ENCODE measurements at places on chromosomes 7 and 10. TPM values are rescaled to one million over a fixed set of nuclear protein-coding genes. Genes with fewer than 3 reads are reported as not detected.

GRCh38 chr7:101226721-101227120 lies 8.8 kb downstream of the ZNHIT1 start:
- no peak for DNase-seq

- DNase-seq, result no peak
Measured at GRCh38 chr10:50373821-50374501, 122.6 kb upstream of the ASAH2 start.

DNA sequence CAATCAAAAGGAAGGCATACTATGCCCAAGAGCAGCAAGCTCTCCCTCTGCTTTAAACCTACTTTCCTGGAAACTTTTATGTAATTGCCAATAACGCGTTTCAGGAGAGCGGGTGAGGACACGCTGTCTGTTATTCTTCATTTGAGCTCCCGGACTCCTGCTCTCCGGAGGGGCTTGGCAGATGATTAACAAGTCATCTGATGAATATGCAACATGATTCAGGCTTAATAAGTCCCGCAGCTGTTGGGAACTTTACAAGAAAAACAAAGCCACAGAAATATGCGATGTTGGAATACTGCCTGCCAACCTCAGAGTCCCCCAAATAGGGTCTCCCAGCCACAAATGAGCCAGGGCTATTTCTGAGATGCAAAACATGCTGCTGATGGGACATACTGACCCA lies 348.0 kb downstream of the GPAM start:
- DNase-seq, result no peak

- DNase-seq, result no peak
Measured at GRCh38 chr10:116748041-116748440, 5.7 kb upstream of the HSPA12A start.

DNA sequence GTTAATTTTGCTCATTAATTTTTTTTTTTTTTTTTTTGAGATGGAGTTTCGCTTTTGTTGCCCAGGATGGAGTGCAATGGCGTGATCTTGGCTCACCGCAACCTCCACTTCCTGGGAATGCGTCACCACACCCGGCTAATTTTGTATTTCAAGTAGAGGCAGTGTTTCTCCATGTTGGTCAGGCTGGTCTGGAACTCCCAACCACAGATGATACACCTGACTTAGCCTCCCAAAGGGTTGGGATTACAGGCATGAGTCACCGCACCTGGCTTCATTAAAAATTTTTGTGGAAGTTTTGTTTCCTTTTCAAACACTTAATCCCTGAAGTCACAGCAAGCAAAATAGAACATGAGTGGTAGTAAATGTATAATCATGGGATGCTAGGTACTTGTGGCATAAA lies 857.2 kb upstream of the PHF14 start:
- DNase-seq, result no peak

- no peak for DNase-seq
Measured at GRCh38 chr10:131355881-131356280, 44.4 kb upstream of the TCERG1L start.

GRCh38 chr7:23393636-23394035 lies 76.7 kb downstream of the IGF2BP3 start:
- DNase-seq, result no peak

- no peak for DNase-seq
Measured at GRCh38 chr7:27709137-27710075, 30.6 kb upstream of the TAX1BP1 start.

- DNase-seq, result no peak
Measured at GRCh38 chr10:131166486-131166885, 145.0 kb downstream of the TCERG1L start.

DNA sequence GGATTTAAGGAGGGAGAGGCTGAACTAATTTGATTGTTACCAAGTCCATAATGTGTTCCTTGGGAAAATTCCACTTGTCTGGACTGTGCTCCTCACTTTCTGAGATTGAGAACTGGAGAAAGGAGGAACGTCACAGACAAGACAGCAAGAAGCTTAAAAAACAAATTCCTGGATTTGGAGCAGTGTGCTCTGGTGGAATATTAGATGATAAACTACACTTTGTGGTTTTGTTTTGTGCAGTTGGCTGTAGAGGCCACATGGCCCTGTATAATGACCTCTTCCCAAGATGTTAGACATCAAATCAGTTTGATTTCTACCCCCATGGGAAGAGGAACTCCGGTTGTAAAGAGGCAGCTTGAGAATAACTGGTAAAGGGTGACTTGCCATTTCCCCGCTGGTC lies 421.3 kb upstream of the GALNT17 start:
- no peak for DNase-seq

GRCh38 chr7:24466168-24466768 lies 107.0 kb upstream of the PALS2 start:
- DNase-seq, result no peak

- DNase-seq, result no peak
Measured at GRCh38 chr10:22010973-22011408, 7.5 kb upstream of the DNAJC1 start.

- DNase-seq, result no peak
Measured at GRCh38 chr10:33506838-33507661, 172.6 kb upstream of the NRP1 start.

DNA sequence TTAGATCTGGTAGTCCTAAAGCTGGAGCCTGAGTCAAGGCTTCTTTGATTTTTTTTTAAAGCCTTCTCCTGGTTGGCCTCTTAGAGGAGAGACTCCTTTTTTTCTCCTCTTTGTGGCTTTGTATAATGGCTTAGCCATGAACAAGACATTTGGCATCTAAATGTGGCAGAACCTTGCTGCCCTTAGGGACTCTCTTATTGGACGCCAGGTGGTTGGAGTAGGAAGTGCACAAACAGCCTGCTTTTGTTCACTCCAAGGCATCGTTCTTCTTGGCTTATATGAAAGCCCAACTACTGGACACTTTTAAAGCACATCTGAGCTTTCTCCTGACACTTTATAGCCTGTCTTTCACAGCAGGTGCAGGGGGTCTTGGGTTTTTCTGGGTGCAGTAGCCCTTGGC lies 25.0 kb downstream of the ZPBP start:
- peak; percentile 36 for DNase-seq

DNA sequence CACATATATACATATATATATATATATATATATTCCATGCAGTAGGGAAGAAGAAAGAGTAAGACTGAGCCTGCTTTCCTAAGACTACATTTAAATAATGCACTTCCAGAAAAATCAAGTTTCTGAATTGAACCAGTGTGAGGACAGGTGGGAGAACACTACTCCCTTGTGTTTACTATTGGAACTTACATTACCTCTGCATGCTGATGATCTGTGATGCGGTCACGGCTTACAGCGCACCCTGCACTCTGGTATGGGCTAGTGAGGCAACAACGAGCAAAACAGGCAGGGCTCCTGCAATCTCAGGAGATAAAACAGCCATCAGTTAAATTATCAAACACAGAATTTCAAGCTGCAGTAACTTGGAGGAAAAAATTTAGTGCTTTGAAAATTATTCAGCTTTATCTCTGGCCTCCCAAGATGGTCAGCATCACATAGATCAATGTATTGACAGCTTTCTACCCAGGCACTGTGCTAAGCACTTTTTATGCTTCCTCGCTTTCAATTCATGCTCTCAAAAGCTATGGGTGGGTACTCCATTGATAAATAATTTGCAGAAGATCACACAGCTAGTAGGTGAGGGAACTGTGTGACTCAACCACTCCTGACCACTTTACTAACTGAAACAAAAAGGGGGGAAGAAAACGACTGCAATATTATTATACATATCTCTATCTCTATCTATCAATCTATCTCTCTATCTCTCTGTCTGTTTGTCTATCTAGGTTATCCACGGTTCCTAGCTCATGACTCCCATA lies 20.5 kb upstream of the SLC16A12 start:
- DNase-seq, result no peak

- DNase-seq, result no peak
Measured at GRCh38 chr7:54883576-54883975, 124.6 kb upstream of the SEC61G start.

DNA sequence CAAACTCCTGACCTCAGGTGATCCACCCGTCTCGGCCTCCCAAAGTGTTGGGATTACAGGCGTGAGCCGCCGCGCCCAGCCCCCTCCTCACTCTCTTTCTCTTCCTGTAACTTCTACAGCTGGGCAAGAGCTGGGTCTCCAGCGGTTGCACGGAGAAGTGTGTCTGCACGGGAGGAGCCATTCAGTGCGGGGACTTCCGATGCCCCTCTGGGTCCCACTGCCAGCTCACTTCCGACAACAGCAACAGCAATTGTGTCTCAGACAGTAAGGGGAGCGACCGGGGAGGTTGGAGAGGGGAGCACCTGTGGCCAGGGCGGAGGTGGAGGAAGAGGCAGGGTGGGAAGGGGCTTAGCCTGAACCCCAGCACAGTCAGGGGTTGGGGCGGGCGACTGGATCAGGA lies 41.4 kb downstream of the EPHB4 start:
- DNase-seq, result no peak

- DNase-seq, result no peak
Measured at GRCh38 chr7:28939844-28940544, 18.1 kb downstream of the TRIL start.

- peak; percentile 61 for DNase-seq
Measured at GRCh38 chr7:76238326-76238725, 36.6 kb downstream of the SRRM3 start.

DNA sequence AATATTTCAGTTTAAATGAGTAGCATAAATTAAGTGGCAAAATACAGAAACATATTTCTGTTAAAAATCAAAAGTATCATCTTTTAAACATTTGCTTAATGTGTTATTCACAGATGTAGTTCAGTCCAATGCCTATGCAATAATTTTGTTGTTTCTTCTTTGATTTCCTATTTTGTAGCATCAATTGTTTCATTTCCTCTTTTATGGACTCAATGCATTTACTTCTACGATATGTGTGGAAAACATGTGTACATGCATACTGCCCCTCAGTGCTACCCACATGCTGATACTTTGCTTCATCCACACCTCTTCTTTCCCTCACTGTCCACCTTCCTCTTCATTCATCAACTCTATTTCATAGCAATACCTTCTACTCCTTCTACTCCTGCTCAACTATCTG lies 108.1 kb downstream of the PTN start:
- DNase-seq, result no peak

GRCh38 chr10:103584216-103585010 lies 90.9 kb downstream of the NEURL1 start:
- peak; percentile 81 for DNase-seq

DNA sequence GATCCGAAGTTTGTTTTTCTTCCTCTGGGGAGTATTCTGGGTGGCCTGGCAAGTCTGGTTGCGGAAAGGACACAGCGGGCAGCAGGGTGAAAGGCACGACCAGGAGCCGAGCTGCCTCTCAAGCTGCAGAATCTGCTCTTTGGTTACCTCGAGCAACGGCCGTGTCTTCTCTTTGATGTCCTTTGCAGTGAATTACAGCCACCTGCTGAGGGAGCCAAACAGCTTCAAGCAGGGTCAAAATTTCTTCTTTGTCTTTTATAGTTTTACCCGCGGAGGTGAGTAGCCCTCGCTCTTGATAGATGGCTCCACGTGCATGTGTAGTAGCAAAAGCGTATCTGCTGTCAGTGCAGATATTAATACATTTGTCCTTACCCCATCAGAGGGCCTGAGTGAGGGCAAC lies 177.3 kb upstream of the MBL2 start:
- DNase-seq, result no peak

- no peak for DNase-seq
Measured at GRCh38 chr7:152081088-152081487, 55.6 kb downstream of the GALNT11 start.

The GATA3 gene
- total RNA-seq, result 0.18 TPM

The FBXL15 gene
- 15.6 TPM for total RNA-seq

The ARMH3 gene
- 19.4 TPM for total RNA-seq

The CHRM2 gene
- total RNA-seq, result 4.9 TPM

The PRTFDC1 gene
- 21.6 TPM for total RNA-seq

The BMPER gene
- 7.0 TPM for total RNA-seq

The KIF11 gene
- 4.1 TPM for total RNA-seq

The LBX1 gene
- not detected for total RNA-seq

The COL26A1 gene
- not detected for total RNA-seq

The GARS1 gene
- total RNA-seq, result 51.3 TPM

The RNF32 gene
- total RNA-seq, result not detected

The BAIAP2L1 gene
- total RNA-seq, result 70.5 TPM

The ANXA8 gene
- not detected for total RNA-seq

Data from stomach (tissue), 19 donors.